ENCODE measurements at places on chromosomes 2 and 18.

- DNase-seq: no peak
Measured at GRCh38 chr18:40152859-40153258, 1802.2 kb upstream of the PIK3C3 start.

GRCh38 chr2:142952793-142953494 is 75.5 kb downstream of the KYNU start:
- no peak for DNase-seq

- DNase-seq: no peak
Measured at GRCh38 chr2:208268156-208268952, 2.3 kb downstream of the PIKFYVE start.

DNA sequence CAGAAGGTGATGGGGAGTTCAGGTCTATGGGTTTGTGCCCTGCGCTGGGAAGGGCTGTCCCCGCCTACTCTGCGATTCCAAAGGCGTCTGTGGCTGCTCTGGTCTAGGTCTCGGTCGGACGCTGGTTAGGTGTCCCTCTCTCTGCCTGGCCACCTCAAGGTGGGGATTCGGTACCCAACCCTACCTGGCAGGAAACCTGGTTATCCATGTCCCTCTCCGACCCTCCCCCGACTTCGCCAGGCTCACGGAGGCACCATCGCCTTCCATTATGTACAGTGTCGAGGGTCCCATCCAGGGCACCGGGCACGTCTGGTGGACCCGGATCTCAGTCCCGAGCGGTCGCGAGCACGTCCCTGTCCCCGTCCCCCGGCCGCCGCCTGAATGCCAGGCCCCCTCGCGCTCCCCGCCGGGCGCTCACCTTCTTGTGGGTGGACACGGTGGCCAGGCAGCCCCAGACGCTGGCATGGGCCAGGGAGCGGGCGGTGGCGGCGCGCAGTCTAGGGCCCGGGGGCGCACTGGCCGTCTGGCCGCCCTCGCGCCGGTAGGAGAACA is 628 bp downstream of the CREG2 start:
- DNase-seq: no peak

GRCh38 chr2:218952160-218952559 is 7.3 kb upstream of the CDK5R2 start:
- no peak for DNase-seq

DNA sequence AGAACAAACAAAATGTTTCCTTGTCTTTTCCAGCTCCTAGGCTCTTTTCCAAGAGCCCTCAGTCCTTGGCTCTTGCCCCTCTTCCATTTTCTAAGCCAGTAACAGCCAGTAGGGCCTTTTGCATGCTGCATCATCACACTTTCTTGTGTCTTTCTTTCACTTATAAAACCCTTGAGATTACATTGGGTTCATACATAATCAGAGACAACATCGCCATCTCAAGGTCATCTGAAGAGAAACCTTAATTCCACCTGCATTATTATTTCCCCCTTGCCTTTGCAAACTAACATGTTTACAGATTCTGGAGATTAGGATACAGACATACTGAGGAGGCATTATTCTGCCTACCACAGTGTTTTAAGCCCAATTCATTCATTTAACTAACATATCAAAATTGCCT is 697.3 kb downstream of the TRIB2 start:
- no peak for DNase-seq

Data from NCI-H774 (cell line).